ENCODE measurements at places on chromosomes 1 and 21.
A peak's percentile ranks its signal among the peaks of the same experiment; 100 is the strongest.

DNA sequence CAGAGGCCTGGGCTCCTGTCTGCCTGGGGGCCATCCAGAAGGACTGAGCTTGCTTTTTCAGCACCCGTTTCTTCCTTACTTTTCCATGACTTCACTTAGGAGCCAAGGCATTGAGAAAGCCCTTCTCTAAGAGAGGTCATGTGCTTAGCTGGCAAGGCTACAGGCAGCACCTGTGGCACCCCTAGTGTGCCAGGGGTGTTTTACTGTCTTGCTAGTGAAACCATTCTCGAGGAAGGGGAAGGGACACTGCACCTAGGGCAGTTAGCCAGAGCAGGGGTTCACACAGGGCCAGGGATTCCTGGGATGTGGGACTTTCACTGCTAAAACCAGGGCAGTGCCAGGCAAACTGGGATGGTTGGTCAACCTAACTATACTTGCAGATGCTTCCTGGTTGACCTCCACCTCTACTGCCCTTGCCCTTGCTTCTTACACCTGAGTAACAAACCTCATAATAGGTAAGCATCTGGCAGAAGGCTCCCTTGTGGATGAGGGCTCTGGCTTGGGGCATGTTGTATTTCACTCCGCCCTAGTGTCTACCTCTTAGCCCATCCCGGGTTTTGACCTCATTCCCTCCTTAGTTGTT, 69.2 kb downstream of the NOS1AP start:
- no peak for DNase-seq

DNA sequence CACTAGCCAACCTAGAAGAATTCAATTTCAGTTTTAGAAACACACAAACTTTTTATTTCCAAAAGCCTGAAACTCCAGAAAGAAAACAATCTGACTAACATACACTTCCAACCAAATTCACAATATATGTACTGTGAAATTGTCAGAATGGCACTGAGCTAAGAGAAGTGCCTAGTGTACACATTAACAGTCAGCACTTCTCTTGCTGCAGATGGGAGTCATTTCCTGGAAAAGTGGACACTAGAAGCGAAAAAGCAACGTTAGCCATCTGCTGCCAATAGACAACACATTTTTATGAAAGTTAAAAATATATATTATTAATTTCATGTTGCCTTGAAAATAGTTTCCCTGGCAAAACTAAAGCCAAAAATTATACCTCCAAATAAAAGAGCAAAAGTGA, 66.1 kb downstream of the EPS15 start:
- DNase-seq: no peak

DNA sequence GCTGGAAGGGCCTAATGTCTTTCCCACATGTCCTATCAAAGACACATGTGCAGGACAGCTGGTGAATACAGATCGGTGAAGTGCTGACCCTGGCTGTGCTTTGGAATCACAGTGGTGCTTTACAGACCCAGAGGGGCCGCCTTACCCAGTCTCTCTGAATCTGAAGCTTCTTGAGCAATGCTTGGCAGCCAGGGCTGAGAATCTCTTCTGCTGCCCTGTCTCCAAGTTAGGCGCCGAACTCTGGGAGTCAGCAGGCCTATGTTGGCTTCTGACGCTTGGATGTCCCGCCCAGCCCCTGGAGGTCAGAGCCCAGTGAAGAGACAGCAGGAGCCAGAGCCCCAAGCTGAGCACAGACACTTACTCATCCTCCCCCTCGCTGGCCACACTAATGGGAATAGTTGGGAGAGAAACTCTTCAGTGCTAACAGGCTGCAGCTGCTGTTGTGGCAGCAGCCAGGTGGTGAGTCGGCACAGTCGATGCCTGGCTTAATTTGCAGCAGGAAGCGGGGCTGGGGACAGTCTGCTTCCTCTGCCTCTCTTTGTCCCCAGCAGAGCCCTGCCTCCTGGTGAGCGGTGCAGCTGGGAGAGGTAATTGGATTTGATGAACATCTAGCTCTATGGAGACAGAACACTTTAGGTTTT, 68.1 kb downstream of the URB2 start:
- peak; percentile 94 for DNase-seq

GRCh38 chr1:201430776-201431175, 9.2 kb upstream of the TNNI1 start:
- no peak for DNase-seq

Data from fibroblast of mammary gland (primary cell).